ENCODE measurements at places on chromosomes 6 and 20.

DNA sequence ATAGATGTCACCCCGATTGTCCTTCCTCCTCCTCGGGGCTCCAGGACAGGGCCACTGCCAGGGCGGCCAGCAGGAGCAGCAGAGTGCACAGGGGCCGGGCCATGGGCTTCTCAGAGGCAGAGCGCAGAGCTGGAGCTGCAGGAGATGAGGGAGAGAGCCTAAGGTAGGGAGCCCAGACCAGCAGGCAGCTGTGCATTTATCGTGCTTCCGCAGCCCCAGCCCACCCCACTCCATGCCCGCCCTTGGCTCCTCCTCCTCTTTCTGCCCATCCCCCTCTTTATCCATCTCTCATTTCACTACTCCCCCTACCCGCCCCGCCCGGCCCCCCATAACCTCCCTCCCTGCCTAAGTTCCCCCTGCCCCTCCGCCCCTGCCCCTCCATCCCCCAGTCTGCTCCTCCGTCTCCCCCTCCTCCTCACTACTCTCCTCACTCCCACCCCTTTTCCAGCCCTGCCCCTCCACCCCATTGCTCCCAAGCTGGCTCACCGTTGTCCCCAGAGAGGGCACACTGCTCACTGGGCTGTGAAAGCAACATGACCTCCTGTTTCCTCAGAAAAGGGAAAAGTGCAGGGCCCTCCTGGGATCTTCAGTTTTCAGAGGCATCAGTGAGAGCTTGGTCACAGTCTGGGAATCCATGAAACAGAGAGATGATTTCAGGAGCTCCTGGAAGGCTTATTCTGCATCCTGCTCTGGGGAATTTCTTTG lies 25.5 kb upstream of the CST1 start:
- no peak for DNase-seq

DNA sequence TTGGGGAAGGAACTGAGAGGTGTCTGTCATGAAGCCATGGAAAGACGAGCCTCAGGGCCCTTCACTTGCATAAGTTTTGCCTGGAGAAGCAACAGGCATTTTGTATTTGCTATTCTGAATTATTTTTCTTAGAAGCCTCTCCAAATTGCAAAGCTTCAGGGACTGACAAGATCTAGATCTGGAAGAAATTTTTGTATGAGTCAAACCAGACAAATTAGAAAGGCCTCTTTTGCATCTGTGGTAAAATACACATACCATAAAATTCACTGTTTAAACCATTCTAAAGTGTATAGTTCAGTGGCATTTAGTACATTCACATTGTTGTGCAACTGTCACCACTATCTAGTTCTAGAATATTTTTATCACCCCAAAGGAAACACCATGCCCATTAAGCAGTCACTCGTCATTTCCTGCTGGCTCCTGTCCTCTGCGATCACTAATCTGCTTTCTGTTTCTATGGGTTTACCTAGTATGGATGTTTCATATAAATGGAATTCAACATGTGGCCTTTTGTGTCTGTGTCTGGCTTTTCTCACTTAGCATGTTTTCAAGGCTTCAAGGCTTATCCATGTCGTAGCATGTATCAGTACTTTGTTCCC lies 269.1 kb downstream of the PHF3 start:
- DNase-seq: no peak

GRCh38 chr6:92752114-92752513 lies 667.2 kb downstream of the EPHA7 start:
- DNase-seq: no peak

- DNase-seq: no peak
Observed at GRCh38 chr6:29758761-29759160, 35.5 kb downstream of the HLA-F start.

DNA sequence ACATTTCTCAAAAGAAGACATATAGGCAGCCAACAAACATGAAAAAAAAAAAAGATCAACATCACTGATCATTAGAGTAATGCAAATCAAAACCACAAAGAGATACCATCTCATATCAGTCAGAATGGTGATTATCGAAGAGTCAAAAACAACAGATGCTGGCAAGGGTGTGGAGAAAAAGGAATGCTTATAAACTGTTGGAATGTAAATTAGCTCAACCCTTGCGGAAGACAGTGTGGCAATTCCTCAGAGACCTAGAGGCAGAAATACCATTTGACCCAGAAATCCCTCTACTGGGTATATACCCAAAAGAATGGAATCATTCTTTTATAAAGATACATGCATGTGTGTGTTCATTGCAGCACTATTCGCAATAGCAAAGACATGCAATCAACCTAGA lies 303.8 kb upstream of the THEMIS start:
- no peak for DNase-seq

GRCh38 chr20:21618759-21619416 lies 86.6 kb upstream of the PAX1 start:
- no peak for DNase-seq

- peak; percentile 47 for DNase-seq
Observed at GRCh38 chr6:67606906-67607828, 1027.9 kb upstream of the ADGRB3 start.

- DNase-seq: peak; percentile 48
Observed at GRCh38 chr20:58691773-58692578, 624 bp upstream of the NPEPL1 start.

GRCh38 chr6:137543114-137543513 lies 48.9 kb upstream of the OLIG3 start:
- DNase-seq: no peak

DNA sequence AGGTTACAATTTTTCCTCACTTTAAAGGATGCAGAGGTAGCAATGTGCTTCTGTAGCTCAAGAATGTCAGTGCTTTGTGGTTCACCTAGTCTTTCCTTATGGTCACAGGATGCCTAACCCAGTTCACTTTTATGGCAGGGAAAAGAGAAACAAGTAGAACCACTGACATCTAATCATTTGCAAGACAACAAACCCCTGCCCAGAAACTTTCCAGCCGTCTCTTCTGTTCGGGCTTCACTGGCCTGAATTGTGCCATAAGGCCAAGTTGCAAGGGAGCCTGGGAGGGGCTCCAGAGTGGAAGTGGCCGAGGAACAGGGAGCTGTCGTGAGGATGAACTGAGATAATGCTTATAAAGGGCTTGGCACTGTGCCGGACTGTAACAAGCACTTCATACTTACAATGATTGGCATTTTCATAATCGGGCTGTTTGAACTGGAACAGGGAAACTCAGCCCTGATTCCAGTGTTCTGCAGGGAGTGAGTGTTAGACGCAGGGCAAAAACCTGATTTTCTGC lies 212.6 kb downstream of the BCAS1 start:
- DNase-seq: no peak

GRCh38 chr6:133674661-133675060 lies 214.3 kb upstream of the TCF21 start:
- no peak for DNase-seq

- no peak for DNase-seq
Observed at GRCh38 chr6:39937686-39938333, 3.5 kb upstream of the MOCS1 start.

DNA sequence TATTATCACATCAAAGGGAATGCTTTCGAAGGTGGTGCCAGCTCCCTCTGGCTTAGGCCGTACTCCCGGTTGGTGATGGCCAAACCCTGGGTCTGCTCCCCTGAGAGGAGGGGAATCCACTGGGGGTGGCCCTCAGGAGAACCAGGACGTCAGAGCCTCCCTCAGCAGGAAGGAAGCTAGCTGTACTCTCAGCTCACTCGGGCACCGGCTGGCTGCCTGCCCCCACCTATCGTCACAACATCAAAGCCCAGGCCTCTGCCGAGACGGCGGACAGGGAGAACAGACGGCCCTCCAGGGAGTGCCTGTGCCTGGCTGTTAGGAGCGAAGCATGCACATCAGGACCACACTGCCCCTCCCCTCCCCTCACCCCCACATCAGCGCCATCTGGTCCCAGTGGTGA lies 9.2 kb upstream of the PGC start:
- no peak for DNase-seq

GRCh38 chr6:161917645-161918044 lies 643.8 kb upstream of the AGPAT4 start:
- DNase-seq: no peak

- no peak for DNase-seq
Observed at GRCh38 chr20:34328928-34329677, 25.9 kb upstream of the AHCY start.

- DNase-seq: no peak
Observed at GRCh38 chr6:128919412-128920180, 36.7 kb downstream of the LAMA2 start.

DNA sequence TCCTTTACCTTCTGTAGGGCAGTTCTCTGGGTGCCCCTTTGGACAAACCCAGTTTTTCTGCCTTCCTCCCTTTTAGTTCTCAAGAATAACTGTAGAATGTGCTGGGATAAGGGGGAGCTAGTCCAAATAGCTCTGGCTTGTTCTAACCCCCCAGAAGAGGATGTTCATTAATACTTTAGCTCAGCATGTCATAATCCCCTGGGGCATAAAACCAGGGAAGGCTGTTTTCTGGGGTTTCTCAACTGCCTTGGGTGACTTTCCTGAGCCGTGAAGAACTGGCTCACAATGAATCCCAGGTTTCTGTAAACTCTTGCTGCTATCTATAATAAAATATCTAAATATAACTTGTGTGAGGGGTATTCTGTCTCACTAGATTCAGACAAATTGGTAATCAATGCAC lies 44.5 kb upstream of the RNF217 start:
- DNase-seq: no peak

- no peak for DNase-seq
Observed at GRCh38 chr6:109238396-109238795, 143.1 kb downstream of the CEP57L1 start.

GRCh38 chr6:17193106-17193775 lies 87.9 kb upstream of the RBM24 start:
- no peak for DNase-seq

GRCh38 chr6:12947151-12947871 lies 230.7 kb downstream of the PHACTR1 start:
- peak; percentile 38 for DNase-seq

DNA sequence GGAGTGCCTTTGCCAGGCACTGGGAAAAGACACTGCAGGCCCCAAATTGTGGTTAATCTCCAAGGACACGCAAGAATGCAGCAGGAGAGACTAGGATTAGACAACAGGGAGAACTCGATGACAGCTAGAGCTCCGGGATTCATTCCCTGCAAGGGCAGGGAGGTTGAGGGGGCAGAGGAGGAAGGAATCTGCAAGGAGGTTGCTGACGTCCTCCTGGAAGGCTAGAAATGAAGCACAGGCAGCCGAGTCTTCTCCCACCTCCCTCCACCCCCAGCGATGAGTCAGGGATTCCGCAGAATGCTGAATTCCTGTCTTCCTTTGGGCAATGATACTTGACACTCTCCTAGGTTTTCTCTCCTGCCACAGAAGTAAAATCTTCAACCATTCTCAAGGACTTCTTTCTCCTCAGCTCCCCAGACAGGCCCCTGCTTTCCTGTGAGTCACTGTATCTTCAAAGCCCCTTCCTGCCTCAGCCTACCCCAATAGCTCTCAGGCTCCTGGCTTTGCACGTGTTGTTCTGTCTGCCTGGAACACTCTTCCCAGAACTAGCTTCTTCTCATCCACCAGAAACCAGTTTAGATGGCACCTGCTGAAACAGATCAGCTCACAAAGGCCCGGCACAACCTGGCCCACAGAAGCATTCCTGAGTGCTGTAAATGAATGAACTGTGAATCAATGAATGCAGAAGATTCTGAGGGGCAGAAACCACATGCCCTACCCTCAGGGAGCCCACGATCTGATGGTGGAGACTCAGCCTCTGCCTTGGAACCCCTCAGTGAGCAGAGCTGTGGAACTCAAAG lies 85.6 kb downstream of the MRPL14 start:
- peak; percentile 87 for DNase-seq

DNA sequence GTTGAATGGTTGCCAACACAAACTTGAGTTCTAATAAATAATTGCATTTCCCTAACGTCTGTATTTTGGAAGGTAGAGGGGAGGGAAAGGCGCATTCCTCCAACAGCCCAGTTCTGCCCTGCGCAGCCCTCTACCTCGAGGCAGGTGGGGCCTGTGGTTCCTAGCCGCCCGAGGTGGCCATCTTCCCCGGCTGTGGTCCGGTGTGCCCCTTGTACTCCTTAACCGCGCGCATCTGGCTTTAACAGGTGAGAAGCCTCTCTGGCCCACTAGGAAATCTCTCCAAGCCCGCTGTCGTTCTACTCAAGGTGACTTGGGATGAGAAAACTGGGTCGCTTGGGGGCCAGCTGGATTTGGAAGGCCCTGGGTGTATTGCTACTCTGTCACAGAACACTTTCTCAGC lies 1.7 kb downstream of the KHDC3L start:
- DNase-seq: no peak

DNA sequence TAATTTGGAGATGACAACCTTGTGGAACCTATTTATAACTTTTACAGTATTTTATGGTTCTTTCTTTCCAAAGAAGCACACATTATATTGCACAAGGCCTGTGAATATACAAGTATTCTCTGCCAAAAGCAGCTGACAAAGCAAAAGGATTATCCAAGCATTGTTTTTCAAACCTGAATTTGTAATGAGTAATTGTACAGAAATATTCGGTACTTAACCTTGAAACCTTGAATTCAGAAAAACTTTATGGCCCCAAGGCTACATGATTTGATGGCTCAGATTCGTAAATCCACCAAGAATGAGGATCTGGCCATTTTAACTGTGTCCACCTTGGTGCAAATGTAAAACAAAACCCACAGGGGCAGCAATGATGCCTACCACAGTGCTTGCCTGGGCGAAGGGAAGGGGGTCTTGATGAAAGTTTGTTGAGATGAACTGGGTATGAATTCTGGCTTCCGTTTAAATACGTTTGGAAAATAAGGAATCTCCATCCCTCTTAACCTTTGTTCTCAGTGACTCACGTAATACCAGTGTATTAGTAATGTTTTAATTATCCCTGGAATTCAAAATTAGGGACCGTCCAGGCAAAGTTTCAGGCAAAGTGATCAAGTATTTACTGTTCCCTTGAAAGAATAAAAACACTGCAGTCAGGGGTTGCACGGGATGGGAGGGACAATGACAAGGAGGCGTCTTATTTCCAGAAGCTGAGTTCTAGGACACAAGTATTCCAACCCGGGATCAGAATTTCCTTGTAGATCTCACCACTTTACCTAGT lies 2.7 kb upstream of the RBM24 start:
- peak; percentile 47 for DNase-seq

DNA sequence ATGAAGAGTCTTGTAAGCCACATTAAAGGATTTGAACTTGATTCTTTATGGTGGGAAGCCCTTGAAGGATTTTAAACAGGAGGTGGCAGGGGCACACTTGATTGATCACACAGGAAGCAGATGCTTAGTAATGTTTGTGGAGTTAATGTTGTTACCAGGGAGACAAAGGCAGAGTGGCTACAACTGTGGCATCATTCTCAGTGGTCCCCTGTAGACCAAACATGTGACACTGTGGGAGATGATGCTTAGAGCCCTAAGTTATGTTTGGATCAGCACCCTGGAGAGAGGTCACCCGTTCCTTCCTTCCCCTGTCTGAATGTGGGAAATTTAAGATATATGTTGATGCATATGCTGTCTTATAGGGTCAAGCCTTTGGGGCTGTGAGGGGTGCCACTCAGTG lies 53.2 kb downstream of the EIF2S2 start:
- DNase-seq: no peak

All from muscle of leg (tissue), 16 donors.